Natural killer cell (primary cell): ENCODE measurements at places on chromosomes 4 and X.

- DNase-seq, result no peak
These were observed 756.3 kb upstream of the ADGRL3 start for GRCh38 chr4:60443796-60444195.

DNA sequence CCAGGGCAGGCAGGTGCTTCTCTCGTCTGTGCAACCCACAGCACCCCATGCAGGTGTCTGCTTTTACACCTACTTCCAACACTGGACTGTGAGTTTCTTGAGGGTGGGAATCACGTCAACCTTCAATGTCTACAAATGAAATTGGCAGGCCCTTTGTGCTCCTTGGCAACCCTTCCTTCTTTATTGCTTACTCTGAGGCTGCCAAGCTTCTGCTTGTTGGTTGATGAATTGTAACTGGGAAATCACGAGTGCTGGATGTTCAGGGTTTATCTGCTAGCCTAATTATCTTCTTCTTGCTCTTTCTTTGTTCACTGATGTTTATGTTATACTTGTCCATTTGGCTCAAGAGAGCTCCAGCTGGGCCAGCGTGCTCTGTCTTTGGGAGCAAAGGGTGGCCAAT, 2.5 kb upstream of the DGAT2L6 start:
- no peak for DNase-seq

DNA sequence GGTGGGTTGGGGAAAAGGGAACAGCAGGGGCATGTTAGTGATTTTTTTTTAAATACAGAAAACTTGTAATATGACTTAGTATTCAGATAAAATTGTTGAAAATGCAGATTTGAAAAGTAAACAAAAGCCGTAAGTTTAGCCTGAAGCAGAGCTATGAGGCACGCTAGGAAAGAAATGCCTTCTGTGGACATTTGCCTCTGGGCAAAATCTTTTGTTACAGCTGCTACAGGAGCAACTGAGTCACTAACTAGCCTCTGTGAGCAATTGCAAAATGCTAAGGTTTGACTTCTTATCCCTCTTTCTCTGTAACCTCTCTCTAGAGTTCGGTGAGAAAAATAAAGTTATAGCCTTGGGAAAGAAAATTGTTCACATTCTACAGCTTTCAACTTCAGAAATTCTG, 350.0 kb downstream of the SLC7A11 start:
- no peak for DNase-seq

- no peak for DNase-seq
These were observed 3.2 kb downstream of the CENPC start for GRCh38 chr4:67542076-67542475.

- DNase-seq, result no peak
These were observed 892.3 kb upstream of the NDST4 start for GRCh38 chr4:116005806-116006088.

DNA sequence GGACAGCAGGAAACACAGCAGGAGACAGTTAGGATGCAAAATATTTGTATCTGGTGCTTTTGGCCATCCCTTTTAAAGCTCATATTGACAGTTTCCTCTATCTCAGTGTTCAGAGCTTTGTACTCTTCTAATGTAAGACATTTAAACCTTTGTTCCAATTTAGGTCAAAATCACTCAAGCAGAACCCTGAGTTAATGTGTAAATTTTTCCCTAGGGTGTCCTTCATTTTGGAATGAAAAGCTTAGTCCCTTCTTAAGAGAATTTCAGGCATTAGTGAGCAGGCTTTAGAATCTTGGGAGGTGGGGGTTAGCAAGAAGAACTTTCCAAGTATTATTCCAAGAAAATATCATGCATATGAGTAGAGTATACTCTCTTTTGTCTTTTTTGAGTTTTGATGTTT, 188.7 kb downstream of the GBA3 start:
- DNase-seq, result no peak

GRCh38 chr4:76960014-76960413, 10.5 kb downstream of the SEPTIN11 start:
- DNase-seq, result no peak

DNA sequence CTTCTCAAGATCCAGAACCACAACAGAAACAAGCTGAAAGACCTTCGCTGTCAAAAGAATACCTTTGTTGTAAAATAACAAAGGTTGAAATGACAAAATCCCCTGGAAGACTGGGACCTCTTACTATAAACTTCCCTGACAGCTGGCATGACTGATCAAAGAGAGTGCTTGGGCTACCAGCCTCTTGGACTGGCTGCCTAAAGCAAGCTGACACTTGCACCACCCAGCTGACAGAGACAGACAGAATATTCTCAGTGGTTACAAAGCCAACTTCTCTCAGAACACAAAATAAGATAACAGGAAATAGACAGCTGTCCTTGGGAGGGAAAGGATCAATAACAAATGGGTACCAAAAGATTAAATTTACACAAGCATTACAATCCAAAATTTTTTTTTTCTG, 241.7 kb upstream of the SPOCK3 start:
- no peak for DNase-seq

- DNase-seq, result no peak
These were observed 10.3 kb downstream of the GUCY1B1 start for GRCh38 chr4:155769090-155769489.

- no peak for DNase-seq
These were observed 772 bp upstream of the SLC49A3 start for GRCh38 chr4:689723-690122.

DNA sequence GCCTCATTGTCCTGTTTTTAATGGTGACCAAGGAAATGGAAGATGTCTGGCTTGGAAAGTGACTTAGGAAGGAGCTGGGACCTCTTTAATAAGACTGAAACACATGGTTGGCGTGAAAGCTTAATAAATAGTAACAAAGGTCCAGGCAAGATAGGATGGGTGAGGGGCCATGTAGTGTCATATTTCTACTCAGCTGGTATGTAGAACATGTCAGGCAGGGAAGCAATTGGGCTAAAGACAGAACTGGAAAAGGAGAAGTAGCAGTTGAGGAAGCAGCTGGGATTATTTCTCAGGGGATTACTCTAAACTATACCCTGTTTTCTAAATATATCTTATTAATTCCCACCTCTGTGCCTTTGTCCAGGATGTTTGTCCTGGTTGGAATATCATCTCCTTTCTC, 18.6 kb downstream of the ITGB1BP2 start:
- no peak for DNase-seq

- no peak for DNase-seq
These were observed 621.7 kb upstream of the HS3ST1 start for GRCh38 chr4:12050357-12050756.

- no peak for DNase-seq
These were observed 109.4 kb upstream of the H2AZ1 start for GRCh38 chr4:100059467-100059866.

GRCh38 chr4:33802578-33802977, 2441.7 kb downstream of the ARAP2 start:
- no peak for DNase-seq

DNA sequence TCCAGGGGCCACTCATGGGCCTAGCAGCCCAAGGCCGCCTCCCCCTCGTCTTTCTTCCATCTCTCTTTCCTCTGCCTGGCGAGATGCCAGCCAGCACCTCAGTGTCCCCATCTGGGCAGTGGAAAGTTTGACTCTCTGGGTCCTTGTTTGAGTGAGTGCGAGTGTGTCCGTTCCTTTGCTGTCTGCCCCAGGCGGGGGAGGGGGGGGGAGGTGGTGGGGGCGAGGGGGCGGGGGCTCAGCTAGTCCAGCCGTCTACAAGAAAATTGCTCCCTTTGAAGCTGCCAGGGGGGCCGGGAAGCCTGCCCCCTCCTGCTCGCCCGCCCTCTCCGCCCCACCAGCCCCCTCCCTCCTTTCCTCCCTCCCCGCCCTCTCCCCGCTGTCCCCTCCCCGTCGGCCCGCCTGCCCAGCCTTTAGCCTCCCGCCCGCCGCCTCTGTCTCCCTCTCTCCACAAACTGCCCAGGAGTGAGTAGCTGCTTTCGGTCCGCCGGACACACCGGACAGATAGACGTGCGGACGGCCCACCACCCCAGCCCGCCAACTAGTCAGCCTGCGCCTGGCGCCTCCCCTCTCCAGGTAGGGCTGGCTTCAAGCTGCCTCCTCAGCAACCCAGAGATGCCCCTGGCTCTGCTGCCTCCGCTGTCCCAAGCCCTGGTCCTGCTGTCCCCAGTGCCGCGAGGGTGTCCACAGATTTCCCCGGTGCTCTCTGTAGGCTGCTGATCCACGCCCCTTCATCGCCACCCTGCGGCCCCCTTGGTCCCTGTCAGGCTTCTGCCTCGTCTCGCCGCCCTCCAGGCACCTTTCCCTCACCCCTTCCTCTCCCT, at the start of gene BGN:
Gene BGN (plus strand): TSS at position 440 of the 821 bp plus-strand sequence. CDS start 9,652 bp downstream, outside the sequence.
- peak; percentile 34 for DNase-seq

DNA sequence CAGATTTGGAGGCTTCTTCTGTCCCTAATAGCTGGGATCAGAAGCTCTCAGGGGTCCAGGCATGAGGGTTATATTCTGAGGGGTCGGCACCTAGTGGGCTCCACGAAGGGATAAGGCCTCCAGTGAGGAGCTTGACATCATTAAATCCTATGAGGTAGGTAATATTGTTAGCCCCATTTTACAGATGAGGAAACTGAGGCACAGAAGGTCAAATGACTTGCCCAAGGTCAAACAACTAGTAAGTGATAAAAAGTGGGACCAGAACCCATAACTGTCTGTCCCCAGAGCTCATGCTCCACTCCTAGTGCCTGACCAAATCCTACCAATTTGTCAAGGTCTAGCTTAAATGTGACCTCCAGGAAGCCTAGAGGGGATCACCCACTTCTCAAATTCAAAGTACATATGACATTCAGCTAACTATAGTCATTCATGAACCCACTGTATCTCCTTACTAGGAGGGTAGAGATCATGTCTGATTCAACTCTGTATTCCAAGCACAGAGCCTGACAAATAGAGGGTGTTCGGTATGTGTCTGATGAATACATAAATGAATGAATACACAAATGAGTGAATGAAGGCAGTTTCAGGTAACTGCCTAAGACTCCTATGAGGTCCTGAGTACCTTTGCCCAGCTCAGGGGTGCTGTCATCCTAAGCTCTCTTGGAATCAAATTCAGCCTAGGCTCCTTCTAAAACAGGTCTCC, 43.3 kb downstream of the SMC1A start:
- no peak for DNase-seq

DNA sequence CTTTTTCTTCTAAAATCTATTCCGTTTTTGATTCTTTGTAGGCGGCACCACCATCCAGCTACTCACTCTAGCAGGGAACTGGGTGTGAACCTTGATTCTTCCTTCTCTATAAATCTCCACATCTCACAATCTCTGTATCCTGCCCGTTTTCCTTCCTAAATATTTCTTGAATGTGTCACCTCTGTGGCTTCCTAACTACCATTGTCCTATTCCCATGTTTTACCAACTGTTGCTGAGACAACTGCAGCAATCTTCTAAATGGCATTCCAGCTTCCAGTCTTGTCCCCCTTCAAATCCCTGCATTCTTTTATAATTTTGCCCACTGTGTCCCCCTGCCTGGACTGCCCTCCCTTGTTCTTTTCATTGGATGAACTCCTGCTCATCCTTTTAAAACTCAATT, 641.3 kb downstream of the RPA4 start:
- no peak for DNase-seq

DNA sequence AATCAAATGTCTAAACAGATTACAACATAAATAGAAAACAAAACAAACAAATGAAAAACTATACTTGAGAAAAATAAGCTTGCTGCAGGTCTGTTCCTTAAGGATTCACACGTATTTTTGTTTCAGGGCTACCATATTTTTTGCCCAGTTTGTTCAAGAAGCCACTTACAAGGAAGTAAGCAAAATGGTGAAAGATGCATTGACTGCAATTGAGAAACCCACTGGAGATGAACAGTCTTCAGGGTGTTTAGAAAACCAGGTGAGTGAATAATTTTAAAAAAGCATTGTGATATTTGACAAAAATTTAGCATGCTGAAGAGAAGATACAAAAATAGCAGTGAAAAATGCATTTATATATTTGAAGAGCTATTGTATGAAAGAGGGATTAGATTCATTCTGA, 2.0 kb downstream of the AFP start:
- no peak for DNase-seq

- DNase-seq, result no peak
These were observed 1135.9 kb downstream of the RAPGEF2 start for GRCh38 chr4:160238790-160239189.

- DNase-seq, result no peak
These were observed 84.9 kb upstream of the TBL1X start for GRCh38 chrX:9379697-9380551.

DNA sequence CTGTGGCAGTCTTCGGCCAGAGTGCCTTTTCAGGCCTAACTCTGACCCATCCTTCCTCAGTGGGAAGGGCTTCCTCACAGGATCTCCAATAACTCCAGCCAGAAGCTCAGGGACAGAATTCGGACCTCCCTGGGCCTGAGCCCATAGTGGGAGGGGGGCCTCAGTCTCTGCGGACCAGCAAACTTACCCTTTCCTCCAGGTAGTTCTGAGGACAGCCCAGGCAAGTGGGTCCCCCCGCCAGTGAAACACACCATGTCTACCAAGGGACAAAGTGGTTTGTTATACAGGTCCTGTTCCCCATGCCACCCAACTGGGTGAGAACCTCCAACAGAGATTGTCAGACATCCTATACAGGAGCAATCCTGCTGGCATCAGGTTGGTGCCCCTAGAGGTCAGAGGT, 350.4 kb downstream of the RAB28 start:
- no peak for DNase-seq

- DNase-seq, result no peak
These were observed 7.4 kb downstream of the SUPT20HL2 start for GRCh38 chrX:24306440-24306839.

- no peak for DNase-seq
These were observed 200.7 kb downstream of the SOWAHB start for GRCh38 chr4:76697129-76697803.

DNA sequence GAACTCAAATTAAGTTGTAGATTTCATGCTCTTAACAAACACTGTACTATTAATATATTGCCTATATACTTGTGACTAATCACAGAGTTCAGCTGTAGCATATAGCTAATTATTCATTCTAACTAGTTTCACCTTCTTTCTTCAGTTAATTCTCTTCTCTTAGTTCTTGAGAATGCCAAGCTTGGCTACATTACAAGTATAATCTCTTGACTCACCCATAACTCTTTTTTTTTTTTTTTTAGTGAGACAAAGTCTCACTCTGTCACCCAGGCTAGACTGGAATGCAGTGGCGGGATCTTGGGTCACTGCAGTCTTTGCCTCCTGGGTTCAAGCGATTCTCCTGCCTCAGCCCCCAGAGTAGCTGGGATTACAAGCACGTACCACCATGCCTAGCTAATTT, 5.4 kb downstream of the KLHL5 start:
- DNase-seq, result no peak

DNA sequence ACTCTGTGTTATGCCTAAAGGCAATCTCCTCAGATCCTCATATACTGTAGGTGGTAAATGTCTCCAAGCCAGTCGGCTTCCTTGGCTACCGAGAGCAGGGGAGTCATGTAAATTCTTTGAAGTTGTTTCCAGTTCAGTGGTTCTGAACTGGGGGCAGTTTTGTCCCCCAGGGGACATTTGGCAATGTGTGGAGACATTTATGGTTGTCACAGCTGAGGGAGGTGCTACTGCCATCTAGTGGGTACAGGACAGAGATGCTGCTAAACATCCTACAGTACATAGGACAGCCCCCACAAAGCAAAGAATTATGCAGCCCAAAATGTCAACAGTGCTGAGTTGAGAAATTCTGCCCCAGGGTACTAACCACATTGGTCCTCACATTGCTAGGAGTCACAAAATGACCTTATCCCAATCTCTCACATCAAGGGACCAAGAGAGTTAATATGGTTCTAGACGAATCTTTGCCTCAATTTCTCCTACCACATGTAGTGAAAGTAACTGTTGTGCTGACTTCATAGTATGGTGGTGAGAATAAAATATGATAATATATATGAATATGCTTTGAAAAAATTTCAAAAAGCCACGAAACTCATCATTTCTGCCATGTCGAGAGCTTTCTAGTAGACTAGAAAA, 104.4 kb upstream of the ARHGAP24 start:
- no peak for DNase-seq
